Stimulated activated CD8-positive, alpha-beta memory T cell treated with anti-CD3 and anti-CD28 coated beads, Interleukin-7, amount 100 ng/mL, for 1 hour (primary cell): ENCODE measurements at places on chromosomes 3 and 15.

DNA sequence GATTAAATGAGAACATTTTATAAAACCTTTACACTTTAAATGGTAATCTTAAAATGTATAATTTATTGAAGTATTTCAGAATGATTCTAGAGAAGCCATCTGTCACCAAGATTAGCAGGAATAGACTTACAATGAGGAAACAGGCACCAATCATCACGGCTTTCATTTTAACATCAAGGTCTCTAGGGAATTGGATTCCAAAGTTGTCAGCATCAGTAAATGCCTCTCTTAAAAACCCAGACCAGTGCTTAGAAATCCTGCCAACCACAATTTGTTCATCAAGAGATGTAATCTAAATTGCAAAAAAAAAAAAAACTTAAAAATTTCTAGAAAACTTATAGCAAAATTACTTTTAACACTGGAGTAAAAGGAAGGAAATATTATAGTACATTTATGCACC, 20.3 kb downstream of the PLSCR2 start:
- DNase-seq: no peak

DNA sequence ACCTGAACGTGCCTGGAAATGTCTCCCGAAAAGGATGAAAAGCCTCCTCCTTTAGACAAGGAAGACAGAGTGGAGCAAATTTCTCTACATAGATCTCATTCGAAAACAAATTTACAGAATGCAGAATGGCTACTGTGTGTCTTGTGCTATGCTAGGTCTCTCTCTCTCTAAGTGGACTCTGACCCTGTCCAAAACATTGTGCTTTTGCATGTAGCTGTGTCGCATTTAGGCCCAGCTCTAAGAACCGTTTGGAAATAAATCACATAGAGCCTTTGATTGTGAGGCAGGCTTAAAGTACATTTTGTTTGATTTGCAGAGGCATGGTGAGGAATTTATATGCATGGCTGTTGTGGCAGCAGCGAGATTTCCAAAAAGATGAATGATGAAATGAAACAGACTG, 198.0 kb downstream of the SV2B start:
- DNase-seq: no peak

DNA sequence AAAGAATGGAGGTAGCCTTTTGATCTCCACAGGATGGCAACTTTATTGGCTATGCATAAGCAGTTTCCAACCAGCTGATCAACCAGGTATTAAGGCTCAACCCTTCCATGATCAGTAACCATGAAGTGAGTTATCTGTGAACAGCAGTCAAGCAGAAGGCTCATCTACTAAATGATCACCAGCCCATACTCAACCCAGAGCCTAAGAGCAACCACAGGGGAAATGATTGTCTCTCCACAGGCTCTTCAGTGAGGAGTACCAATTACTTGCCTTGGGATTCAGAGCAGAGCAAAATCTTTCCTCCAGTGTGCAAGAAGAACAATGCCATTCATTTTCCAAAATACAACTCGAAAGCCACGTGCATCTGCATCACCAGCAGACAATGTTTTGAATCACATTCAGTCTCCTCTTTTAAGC, 754.8 kb downstream of the ROBO1 start:
- no peak for DNase-seq

GRCh38 chr3:123122525-123123315, 55.9 kb downstream of the PDIA5 start:
- DNase-seq: no peak

DNA sequence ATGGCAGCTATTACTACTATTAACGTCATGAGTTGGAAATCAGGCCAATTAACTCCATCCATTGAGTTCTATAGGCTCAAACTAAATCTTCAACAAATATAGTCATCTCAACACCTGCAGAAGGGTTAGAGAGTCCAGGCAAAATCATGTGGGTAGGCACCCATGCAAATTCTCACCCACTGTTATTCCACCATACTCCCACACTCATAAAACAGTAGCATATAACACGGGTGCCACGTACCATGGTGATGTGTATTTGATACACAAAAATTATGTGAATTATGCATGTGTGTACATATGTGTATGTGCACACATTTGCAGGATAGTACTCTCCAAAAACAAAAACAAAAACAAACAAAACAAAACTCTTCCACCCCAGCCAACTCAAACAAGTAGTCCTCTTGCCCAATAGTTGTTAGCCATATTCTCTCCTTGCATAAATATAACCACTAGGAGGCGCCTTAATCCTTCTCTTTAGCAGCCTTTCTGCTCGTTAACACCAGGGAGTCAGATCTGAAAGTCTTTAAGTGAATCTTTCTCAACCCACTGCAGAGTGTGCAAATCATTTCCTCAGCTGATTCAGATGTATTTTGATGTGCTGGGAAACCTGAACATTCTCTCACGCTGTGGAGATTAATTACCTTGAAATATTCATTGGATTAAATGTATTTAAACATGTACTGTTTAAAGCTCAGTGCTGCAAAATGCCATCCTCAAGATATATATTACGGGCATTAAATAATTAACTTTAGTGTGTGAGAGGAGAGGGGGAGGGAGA, 38.0 kb upstream of the COPB2 start:
- DNase-seq: no peak

GRCh38 chr3:10419637-10420232, 85.7 kb downstream of the ATP2B2 start:
- DNase-seq: peak; percentile 11
